ENCODE measurements at places on chromosomes 3 and 15.
A peak's percentile ranks its signal among the peaks of the same experiment; 100 is the strongest.

- no peak for DNase-seq
Observed at GRCh38 chr3:38477057-38477820, 18.9 kb upstream of the EXOG start.

- no peak for DNase-seq
Observed at GRCh38 chr3:95341314-95341713, 1278.5 kb downstream of the NSUN3 start.

- no peak for DNase-seq
Observed at GRCh38 chr15:23854912-23855659, 168.0 kb upstream of the NDN start.

GRCh38 chr3:117723825-117724224, 1014.2 kb downstream of the TUSC7 start:
- DNase-seq: no peak

DNA sequence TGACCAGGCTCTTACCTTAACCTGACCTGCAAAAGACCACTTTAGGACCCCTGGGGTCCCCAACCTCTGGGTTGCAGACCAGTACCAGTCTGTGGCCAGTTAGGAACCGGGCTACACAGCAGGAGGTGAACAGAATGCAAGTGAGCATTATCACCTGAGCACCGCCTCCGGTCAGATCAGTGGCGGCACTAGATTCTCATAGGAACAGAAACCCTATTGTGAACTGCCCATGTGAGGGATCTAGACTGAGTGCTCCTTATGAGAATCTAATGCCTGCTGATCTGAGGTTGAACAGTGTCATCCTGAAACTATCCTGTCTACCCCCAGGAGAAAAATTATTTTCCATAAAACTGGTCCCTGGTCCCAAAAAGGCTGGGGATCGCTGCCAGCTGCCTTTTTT, 20.3 kb downstream of the CHP1 start:
- DNase-seq: no peak

- DNase-seq: no peak
Observed at GRCh38 chr3:41519746-41520145, 320.4 kb downstream of the CTNNB1 start.

DNA sequence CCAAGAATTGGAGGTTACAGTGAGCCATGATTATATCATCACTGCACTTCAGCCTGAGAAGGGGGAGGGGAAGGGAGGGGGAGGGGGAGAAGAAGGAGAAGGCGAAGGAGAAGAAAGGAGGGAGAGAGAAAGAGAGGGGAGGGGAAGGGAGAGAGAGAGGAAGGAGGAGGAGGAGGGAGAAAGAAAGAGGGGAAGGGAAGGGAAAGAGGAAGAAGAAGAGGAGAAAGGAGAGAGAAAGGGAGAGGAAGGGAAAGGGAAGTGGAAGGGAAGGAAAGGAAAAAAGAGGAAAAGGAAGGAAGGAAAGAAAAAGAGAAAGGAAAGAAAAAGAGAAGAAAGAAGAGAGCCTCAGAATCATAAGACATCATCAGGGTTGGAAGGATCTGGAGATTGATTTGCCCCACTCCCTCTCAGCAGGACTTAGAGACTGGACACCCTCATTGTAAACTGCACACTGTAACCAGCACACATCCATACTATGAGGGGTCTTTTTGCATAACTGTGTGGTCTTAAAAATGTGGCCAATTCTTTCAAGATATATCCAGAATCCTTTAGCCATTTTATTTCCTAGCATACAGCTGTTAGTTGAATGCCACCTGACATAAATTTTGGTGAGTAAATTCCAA, 130.9 kb downstream of the CMSS1 start:
- DNase-seq: no peak

- DNase-seq: peak; percentile 57
Observed at GRCh38 chr15:33089878-33090757, 104.4 kb downstream of the FMN1 start.

DNA sequence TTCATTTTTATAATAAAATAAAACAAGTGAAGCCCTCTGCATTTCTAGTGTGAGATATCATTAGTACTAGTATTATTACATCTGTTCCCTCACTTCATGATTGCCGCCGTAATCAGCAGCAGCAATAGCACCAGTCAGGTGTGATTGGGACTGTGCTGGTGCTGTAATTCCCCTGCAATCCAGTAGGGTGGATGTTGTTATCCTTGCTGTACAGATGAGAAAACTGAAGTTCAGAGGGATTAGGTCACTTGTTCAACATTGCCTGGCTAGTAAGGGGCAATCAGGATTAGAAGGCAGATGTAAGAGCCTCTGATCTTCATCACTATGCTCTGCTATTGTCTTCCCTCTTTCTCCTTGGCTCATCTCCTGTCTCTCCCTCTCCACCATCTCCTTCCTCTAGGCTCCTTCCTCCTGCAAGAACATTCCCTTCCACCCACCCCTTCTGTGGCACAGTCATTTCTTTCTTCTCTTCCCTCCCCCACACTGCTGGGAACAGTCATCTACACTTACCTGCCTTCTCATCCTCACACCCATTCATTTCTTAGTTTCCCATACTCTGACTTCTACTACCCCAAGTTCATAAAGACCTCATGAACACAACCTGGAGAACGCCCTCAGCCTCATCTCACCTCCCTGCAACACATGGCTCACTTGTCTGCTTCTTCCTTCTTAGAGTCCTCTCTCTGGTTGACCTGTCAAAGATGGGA, 29.7 kb downstream of the CRYGS start:
- DNase-seq: no peak

- peak; percentile 80 for DNase-seq
Observed at GRCh38 chr3:157447026-157447694, 10.5 kb downstream of the PTX3 start.

DNA sequence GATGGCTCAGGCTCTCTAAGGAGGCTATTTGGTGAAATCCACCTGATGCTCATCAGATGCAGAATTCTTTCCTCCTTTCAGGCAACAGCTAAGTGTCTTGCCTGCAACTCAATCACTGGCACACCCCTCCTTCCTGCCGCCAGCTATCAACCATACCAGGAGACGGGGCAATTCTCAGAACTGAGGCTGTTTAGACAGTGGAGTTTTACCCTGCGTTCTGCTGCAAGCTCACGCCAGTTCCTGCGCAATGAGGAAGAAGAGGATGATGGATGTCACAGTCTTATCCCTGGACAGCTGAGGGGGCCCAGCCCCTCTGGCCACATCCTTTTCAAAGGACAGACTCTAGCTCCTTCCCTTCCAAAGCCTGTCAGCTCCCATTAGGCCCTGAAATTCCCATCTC, 7.0 kb upstream of the MANF start:
- DNase-seq: no peak

DNA sequence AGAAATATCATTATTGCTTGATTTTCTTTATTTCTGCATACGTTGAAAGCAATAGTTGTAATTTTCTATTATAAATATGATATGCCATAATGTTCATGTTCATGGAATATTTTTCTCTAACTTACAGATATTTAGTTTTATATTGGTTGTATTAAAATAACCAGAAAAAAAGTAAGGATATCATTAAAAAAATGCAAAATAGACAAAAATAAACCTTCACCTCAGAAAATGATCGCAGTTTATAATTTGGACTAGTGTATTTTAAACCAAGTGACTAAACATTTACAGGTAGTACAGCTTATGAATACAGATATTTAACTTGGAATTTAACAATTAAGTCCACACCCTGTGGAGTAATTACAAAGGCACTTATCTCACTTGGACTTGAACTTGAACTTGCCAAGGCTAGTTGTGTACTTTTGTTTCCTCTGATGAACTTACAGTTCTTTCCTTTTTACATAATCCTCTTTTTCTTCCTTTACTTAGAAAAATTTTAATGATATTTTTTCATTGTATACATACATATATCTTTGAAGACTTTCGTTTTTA, 156.7 kb downstream of the CHL1 start:
- no peak for DNase-seq

GRCh38 chr3:120983321-120983665, 75.3 kb downstream of the STXBP5L start:
- no peak for DNase-seq

GRCh38 chr15:101382544-101382943, 87.5 kb upstream of the SNRPA1 start:
- DNase-seq: no peak

DNA sequence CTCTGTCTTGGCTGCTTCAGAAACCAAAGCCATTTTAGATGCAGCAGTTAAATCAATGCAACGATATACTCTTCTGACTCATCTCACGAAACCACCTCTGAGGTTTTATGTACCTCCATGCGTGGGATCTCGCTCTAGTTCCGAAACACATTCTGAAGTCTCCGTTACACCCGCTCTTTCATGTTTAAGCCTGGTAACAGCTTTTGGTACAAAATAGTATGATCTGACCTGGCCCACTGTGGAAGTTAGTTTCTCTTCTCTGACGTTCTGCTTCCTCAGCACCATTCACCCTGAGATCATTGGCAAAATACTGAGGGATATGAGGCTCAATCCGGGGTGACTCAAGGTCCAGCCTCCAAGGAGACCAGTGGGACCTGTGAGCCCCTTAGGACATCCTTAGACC, 121.9 kb downstream of the TMEM266 start:
- no peak for DNase-seq

- DNase-seq: no peak
Observed at GRCh38 chr3:126433496-126434263, 39.0 kb downstream of the CFAP100 start.

- DNase-seq: no peak
Observed at GRCh38 chr3:186732169-186732766, 15.1 kb downstream of the KNG1 start.

DNA sequence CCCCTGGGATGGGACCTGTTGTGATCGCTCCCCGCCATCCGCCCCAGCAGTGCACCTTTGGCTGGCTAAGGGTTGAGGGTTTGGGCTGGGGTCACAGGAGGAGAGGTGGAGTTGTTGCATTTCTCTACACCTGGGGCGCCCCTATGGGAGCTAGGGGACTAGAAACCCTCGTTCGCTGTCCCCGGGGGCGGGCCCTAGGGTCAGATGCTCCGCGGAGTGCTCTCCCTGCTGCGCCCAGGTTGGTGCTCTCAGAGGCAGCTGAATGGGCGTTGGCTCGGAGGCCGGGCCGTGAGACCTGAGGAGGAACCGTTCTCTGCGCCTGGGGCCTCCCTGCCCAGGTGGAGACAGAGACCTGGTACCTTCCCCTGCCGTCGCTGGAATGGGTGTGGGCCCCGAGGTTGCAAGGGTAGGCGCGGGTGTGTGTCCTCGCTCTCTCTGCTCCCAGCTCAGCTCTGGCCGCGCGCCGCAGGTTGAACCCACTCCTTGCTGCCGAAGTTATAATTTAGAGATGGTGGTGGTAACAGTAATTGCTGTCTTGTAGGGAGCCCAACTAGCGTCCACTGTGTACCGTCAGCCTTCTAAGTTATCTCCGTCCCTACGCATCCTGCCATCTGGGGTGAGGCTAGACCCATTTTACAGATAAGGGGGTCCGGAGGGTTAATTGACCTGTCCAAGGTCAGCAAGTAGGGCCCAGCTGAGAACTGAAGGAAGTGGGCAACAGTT, 965 bp downstream of the FLNB start:
- no peak for DNase-seq

DNA sequence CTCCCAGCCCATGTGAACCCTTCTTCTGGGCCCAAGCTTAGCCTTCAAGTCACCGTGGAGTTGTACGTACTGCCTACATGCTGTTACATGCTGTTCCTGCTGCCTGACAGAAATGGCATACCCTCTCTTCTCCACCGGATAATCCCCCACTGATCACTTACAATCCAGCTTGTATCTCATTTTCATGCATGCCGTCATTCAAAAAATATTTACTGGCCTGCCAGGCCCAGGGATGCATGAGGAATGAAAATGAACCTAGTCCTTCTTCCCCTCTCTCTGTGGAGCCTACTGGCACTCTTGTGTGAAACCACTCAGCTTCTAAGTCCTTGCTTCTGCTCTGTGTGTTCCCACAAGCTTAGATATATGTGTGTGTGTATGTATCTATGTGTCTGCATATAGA, 60.6 kb downstream of the WNT5A start:
- DNase-seq: no peak

DNA sequence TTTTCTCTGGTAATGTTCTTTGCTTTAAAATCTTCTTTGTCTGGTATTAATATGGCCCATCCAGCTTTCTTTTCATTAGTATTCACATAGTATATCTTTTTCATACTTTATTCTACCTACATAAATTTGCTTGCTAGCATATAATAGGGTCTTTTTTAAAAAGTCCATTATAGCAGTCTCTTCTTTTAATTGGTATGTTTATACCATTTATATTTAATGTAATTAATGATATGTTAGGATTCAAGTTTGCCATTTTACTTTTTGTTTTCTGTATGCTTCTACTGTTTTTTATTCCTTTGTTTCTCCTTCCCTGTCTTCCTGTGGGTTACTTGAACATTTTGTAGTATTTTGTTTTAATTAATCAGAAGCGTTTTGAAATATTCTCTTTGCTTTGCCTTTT, 89.0 kb downstream of the CHCHD6 start:
- no peak for DNase-seq

- no peak for DNase-seq
Observed at GRCh38 chr3:153495422-153495821, 333.4 kb downstream of the RAP2B start.

DNA sequence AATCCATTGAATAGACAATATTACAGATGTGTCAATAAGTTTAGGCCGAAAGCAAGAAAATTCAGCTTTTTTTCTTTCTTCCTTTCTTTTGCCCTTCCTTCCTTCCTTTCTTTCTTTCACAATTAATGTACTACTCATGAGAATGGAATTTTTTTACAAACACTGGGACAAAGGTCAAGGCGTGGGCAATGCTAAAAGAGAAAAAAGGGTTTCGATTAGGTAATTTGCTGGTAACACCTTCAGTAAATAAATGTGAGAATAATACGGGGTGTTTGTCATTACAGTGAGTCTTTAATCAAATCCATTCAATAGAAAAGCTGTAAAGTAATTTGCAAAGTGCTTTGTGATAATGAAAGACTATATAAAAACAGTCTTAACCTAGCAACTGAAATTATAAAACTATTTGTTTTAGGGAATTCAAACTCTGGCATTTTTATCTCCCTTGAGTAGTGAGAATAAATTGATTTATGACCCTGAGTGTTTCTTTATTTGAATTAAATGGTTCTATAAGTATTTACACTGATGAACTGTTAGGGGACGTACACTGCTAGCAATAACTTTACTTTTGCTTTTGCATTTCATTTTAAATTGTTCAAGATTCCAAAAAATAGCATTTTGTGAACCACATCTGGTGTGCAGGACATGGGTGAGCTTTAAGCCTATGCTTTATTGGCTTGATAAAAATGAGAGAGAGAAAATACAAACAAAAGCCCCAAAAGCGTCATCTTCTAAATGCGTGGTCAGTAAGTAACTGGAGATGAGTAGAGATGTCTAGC, 104.2 kb upstream of the THRB start:
- no peak for DNase-seq

DNA sequence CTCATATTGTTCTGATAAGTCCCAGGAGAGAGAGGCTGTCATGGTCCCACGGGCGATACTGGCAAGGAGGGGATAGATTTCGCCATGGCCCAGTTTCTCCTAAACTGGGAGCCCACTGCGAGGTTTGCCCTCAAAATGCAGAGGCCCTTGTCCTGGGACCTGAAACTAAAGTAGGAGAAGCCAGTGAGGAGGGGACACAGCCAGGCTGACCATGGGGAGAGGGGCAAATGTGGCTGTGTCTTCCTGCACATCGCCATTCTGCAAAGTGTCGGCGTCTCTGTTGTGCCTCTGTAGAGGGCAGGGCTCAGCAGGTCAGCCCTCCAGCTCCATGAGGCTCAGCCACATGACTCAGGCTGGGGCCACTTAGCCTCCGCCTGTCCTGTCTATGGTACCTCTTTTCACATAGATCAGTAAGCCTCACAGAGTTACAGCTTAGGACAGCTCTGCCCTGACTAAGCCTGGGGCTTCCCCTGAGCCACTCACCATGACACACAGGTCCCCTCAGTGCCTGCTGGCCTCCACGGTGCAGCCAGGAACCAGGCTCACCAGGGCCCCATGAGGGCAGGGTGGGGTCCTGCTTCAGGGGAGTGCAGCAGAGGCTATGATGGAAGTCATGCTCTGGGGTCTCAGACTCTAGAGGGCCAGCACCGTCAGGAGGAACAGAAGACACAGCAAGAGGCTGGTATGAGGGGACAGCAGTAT, 28.6 kb upstream of the PLXNA1 start:
- DNase-seq: no peak

All from fibroblast of the aortic adventitia (primary cell).